ENCODE measurements at places on chromosomes 1 and 21. TPM values are rescaled to one million over a fixed set of nuclear protein-coding genes. Genes with fewer than 3 reads are reported as not detected.
A peak's percentile ranks its signal among the peaks of the same experiment; 100 is the strongest.

The CFAP74 gene
- not detected for total RNA-seq

The TMEM63A gene
- 383 TPM for total RNA-seq

The CACHD1 gene
- total RNA-seq = 0.15 TPM

The GDAP2 gene
- total RNA-seq = 31.2 TPM

The TLR5 gene
- 3.1 TPM for total RNA-seq

The FOXD3 gene
- not detected for total RNA-seq

The PCSK9 gene
- not detected for total RNA-seq

The CD1B gene
- not detected for total RNA-seq

The WDR4 gene
- total RNA-seq = 37.4 TPM

The SELL gene
- total RNA-seq = 633 TPM

The HHIPL2 gene
- 0.78 TPM for total RNA-seq

The GRHL3 gene
- not detected for total RNA-seq

The ZNF695 gene
- not detected for total RNA-seq

DNA sequence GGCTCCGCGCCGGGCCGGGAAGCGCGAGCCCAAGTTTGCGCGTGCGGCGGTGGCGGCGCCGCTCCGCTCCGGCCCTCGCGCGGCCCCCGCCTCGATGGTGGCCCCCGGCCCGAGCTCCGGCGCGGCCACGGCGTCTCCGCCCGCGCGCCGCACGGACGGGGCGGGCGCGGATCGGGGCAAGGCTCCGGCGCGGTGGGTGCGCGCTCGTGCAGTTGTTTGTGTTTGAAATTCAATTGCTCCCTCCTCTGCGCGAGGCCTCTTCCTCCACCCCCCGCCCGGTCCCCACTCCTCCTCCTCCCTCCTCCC lies at the start of gene HDGF:
Gene HDGF (minus strand): TSS at position 225 of the 306 bp plus-strand sequence. CDS start 246 bp downstream, outside the sequence.
- no peak for DNase-seq
- H3K4me1 ChIP-seq = peaks cover 38% of the 10 kb centered on the region
- H3K4me3 ChIP-seq = peak within 1 kb of the TSS; percentile 93
- peaks cover 6% of the 10 kb centered on the region for H3K36me3 ChIP-seq
- no peaks in the 10 kb centered on the region for H3K27me3 ChIP-seq

DNA sequence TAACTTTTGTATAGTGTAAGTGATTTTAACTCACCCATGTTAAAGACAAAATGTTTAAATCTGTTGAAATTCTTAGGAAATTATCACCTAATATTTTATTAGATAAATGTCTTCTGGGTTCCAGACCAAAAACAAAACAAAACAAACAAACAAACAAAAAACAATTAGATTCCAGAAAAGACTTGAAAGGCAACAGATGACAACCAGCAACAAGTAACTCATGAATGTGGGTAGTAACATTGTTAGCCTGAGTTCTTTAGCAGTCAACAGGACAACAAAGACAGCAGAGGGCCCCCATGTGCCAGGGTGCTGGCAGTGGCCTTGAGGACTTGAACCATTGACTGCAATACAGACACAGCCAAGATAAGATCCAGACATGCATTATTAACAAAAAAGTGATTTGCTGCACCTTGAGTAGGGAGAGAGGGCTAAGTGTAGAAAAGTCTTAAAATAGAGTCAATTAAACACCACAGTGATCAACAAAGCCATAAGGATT lies 2.4 kb upstream of the CD247 start:
- peaks cover 15% of the 10 kb centered on the region for H3K36me3 ChIP-seq
- H3K27ac ChIP-seq = no peak overlapping the region
- H3K4me1 ChIP-seq = peaks cover 12% of the 10 kb centered on the region
- no peak overlapping the region for H3K4me3 ChIP-seq
- no peak for DNase-seq

DNA sequence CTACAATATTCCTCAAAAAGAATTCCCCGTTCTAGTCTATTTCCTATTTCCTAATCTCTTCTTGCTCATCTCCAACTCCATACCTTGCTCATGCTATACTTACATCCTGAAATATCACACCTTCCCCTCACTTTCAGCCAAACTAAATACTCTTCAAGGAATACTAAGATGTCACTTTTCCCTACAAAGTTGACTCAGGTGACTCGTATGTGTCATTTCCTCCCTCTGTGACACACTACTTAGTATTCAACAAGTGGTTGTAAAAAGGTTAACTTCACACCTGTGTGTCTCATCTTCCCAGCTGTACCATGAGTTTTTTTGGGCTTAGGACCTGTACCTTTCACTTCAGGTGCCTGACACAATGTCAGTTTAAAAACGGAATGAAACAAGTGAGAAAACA lies 81.9 kb upstream of the LBR start:
- no peaks in the 10 kb centered on the region for H3K4me1 ChIP-seq
- H3K36me3 ChIP-seq = no peaks in the 10 kb centered on the region
- no peak for DNase-seq
- H3K27ac ChIP-seq = no peak overlapping the region
- H3K27me3 ChIP-seq = no peaks in the 10 kb centered on the region

DNA sequence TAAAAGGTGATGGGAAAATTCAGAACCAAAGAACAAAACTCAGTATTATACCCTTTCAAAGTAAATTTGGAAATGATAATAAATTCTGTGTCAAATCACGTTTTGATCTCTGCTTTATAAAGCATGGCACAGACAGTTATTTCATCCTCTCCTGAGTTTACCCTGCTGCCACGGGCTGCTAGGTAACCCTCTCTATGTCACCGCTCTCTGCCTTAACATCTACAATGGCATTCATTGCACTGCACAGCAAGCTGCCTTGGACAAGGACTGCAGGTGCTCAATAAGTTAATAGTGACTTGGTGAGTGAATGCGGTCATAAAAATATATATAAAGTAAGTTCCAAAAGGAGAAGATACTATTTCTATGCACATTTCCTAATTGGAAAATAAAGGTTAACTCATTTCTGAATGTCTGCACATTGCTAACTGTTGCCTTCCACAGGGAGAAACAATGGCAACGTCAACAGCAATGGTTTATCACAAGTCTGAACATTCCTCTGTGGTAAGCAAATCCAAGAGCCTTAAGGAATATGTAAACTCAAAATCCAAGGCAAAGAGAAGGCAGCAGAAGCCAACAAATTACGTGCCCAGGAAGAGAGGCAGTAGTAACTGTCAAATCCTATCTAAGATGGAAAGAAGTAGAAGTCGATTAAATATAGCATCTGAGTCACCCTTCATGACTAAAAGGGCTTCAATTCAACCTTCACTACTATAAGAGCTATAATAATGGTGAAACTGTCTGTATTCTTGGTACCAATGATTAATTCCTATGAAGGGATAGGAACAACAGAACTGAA lies 19.4 kb downstream of the FYB2 start:
- no peak for DNase-seq
- H3K4me1 ChIP-seq = no peaks in the 10 kb centered on the region
- H3K27me3 ChIP-seq = no peaks in the 10 kb centered on the region
- H3K27ac ChIP-seq = no peak overlapping the region

DNA sequence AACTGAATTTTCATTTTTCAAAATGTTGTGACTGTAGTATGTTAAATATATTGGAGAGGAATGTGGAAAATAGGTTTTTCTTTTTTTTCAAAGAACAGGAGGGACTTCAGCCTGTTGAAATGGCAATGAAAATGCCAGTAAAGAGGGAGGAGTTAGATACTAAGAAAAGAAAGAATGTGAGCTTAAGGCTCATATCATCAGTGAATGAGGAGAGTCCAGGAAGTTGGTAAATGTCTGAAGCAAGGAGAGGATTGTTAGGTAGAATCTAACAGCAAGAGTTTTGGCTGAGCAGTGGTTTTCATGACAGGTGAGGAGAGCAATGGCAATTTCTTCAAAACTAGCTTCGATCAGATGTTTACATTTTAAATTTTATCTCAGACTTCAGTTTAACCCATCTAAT lies 43.0 kb downstream of the PLA2G4A start:
- H3K27ac ChIP-seq = no peak overlapping the region
- H3K4me1 ChIP-seq = no peaks in the 10 kb centered on the region
- no peaks in the 10 kb centered on the region for H3K36me3 ChIP-seq

- H3K4me1 ChIP-seq = no peaks in the 10 kb centered on the region
- H3K27ac ChIP-seq = no peak overlapping the region
- no peaks in the 10 kb centered on the region for H3K27me3 ChIP-seq
- no peaks in the 10 kb centered on the region for H3K36me3 ChIP-seq
- H3K4me3 ChIP-seq = no peak overlapping the region
- DNase-seq = no peak
These were observed 69.6 kb upstream of the GJB5 start for GRCh38 chr1:34685225-34685624.

- H3K27ac ChIP-seq = no peak overlapping the region
- no peak overlapping the region for H3K4me3 ChIP-seq
- no peaks in the 10 kb centered on the region for H3K36me3 ChIP-seq
- H3K4me1 ChIP-seq = no peaks in the 10 kb centered on the region
- DNase-seq = no peak
These were observed 2.2 kb downstream of the LAD1 start for GRCh38 chr1:201396861-201397464.

- no peaks in the 10 kb centered on the region for H3K4me1 ChIP-seq
- H3K27ac ChIP-seq = no peak overlapping the region
- DNase-seq = no peak
- H3K36me3 ChIP-seq = no peaks in the 10 kb centered on the region
- no peak overlapping the region for H3K4me3 ChIP-seq
- no peaks in the 10 kb centered on the region for H3K27me3 ChIP-seq
These were observed 241.4 kb downstream of the HHAT start for GRCh38 chr1:210570116-210570515.

DNA sequence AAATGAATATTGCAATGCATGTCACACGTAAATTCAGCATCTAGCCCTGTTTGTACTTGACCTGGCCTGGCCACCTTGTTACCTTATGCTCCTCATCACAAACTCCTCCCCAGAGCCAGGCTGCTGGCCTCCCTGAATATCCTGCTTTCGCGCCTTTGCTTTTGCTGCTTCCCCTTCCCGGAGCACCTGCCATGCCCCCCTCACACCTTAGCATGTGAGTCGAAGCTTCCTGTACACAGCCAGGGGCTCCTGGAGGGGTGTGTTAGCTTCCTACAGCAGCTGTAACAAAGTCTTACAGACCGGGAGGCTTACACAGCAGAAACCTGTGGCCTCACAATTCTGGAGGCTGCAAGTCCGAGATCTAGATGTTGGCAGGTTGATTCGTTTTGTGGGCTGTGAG lies 60.1 kb downstream of the TLR5 start:
- H3K36me3 ChIP-seq = no peaks in the 10 kb centered on the region
- H3K4me3 ChIP-seq = no peak overlapping the region
- no peak overlapping the region for H3K27ac ChIP-seq
- H3K4me1 ChIP-seq = no peaks in the 10 kb centered on the region

- H3K27me3 ChIP-seq = no peaks in the 10 kb centered on the region
- DNase-seq = no peak
- no peaks in the 10 kb centered on the region for H3K36me3 ChIP-seq
- no peak overlapping the region for H3K4me3 ChIP-seq
These were observed 74.3 kb upstream of the PAX7 start for GRCh38 chr1:18556364-18556763.

- no peak overlapping the region for H3K27ac ChIP-seq
- no peaks in the 10 kb centered on the region for H3K4me1 ChIP-seq
- H3K36me3 ChIP-seq = no peaks in the 10 kb centered on the region
- no peak for DNase-seq
These were observed 23.4 kb downstream of the ARHGEF19 start for GRCh38 chr1:16189003-16189402.

- H3K36me3 ChIP-seq = no peaks in the 10 kb centered on the region
- H3K4me1 ChIP-seq = peaks cover 7% of the 10 kb centered on the region
- H3K27me3 ChIP-seq = peaks cover 2% of the 10 kb centered on the region
- no peak overlapping the region for H3K27ac ChIP-seq
These were observed 3.9 kb upstream of the VAMP3 start for GRCh38 chr1:7767176-7767575.

DNA sequence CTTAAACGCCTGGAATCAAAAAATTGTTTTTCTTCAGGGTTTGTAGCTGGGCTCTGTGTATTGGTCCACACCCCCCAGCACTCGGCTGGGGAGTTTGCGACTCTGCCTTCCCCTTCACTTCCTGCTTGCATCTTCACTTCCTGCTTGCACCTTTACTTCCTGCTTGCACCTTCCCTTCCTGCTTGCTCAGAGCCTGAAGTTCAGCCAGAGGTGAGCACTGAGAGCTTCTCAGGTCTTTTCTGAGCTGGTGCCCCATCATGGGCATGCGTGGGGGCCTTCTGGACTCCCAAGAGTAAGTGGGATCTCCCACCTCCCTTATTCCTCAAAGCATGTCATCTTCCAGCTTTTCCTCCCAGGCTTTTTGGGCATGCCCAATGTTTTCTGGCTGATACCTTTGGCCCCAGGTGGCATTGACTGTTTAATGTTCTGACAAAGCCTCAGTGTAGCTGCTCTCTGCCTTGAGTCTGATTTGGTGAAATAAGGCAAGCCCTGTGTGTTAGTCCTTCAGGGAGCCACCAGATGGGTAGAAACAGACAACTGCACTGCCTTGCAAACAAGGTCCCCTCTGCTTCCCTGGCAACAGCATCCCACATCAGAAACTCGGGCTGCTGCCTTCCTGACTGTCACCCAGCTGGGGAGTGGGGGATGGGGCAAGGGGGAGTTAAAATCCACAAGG lies 3.5 kb downstream of the KRTAP10-2 start:
- H3K4me3 ChIP-seq = peak overlapping the region; percentile 50
- H3K27me3 ChIP-seq = no peaks in the 10 kb centered on the region
- peak overlapping the region; percentile 56 for H3K27ac ChIP-seq
- DNase-seq = peak; percentile 28
- peaks cover 15% of the 10 kb centered on the region for H3K4me1 ChIP-seq

DNA sequence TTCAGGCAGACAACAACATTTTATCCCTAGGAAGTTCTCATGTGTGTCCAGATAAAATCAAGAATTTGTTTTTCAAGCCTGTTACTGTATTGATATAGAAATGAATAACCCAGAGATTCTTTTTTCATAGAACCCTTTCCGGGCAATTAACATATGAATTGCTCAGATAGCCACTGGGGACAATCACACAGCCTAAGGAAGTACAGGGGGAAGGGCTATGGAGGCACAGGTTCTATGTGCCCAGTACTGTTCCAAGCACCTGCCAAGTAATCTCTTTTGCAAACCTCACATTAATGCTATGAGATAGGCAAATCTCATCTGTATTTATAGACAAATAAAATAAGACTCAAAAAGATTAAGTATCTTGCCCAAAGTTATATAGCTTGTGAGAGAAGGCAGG lies 84.9 kb downstream of the NTNG1 start:
- no peaks in the 10 kb centered on the region for H3K27me3 ChIP-seq
- H3K4me3 ChIP-seq = no peak overlapping the region
- H3K27ac ChIP-seq = no peak overlapping the region
- DNase-seq = no peak

DNA sequence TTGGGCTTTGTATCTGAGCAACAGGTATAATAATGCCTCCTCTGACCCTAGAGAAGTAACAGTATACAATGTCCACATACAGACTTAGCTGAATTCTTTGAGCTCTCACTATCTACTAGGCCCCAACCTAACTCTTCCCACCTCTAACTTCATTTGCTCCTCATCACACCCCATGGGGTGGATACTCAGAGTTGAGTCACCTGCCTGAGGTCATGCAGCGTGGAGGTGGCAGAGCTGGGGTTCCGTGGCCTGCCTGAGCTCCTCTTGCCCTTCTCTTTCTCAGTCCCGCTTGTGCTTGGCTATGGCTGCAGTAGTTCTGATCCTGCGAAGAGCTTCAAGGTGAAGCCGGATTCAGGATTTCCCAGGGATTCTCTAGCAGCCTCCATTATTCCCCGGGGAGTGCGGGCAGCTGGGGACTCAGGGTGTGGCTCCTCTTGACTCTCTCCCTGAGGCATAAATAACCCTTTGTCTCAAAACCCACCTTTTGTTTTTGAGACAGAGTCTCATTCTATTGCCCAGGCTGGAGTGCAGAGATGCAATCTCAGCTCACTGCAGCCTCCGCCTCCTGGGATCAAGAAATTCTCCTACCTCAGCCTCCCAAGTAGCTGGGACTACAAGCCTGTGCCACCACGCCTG lies 29.9 kb upstream of the ACTL8 start:
- H3K36me3 ChIP-seq = no peaks in the 10 kb centered on the region
- H3K4me1 ChIP-seq = no peaks in the 10 kb centered on the region
- no peak overlapping the region for H3K4me3 ChIP-seq
- no peaks in the 10 kb centered on the region for H3K27me3 ChIP-seq
- DNase-seq = no peak

All from naive thymus-derived CD4-positive, alpha-beta T cell (primary cell).